ENCODE measurements at places on chromosomes 4 and X.

GRCh38 chr4:183286590-183287308, 33.3 kb downstream of the CLDN22 start:
- no peak for DNase-seq

DNA sequence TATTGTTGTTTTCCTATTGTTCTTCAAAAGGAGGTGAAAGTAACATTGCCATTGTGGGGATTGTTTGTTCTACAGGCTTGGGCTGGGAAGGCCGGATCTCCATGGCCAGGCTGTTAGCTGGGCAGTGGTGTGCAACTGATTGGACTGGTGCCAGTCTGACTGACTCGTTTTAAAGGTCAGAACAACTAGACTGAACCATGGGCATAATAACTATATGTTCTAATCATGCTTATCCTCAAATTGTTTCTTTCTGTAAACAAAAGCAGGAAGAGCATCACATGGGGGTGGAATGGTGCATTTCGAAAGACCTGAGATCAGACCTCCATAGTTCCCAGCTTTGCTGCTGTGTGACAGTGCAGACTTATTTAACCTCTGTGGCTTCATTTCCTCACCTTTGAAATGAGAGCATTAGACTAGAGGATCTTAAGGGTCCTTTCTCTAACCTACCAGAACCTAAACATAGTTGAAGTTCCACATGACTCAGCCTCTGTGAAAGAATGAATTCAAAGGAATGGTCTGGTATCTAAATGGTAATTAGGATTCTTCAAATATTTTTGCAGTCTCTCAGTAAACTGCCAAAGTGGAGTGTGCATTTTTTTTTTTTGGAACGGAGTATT, 66.7 kb upstream of the PGRMC2 start:
- no peak for DNase-seq

DNA sequence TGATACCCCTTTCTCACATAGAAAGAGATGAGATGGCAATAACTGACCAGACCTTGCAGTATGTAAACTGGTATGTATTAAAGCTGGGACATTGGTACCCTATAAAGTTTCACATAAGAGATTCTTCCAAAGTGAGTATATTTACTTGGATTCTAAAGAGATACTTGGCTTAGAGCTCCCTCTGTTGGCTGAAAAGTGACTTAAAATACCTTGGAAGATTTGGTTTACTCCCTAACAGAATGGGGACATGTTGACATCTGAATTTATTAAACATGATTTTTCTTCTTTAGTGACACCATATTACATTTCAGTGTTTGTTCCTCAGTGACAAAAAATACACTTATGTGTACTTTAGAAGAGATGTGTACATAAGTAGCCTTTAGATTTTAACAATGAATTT, 47.9 kb upstream of the RGN start:
- no peak for DNase-seq

GRCh38 chrX:8067754-8068462, 103.2 kb downstream of the VCX2 start:
- no peak for DNase-seq

DNA sequence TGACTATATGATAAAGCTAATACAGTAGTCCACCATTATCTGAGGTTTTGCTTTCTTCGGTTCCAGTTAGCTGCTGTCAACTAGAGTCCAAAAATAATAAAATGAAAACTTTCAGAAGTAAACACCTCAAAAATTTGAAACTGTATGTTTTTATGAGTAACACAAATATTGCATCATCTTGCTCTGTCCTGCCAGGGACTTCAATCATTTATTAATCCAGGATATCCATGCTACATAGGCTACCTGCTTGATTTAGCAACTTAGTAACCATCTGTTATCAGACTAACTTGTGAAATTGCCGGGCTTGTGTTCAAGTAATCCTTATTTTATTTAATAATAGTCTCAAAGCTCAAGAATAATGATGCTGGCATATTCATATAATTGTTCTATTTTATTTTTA, 1537.8 kb upstream of the PABPC4L start:
- no peak for DNase-seq

DNA sequence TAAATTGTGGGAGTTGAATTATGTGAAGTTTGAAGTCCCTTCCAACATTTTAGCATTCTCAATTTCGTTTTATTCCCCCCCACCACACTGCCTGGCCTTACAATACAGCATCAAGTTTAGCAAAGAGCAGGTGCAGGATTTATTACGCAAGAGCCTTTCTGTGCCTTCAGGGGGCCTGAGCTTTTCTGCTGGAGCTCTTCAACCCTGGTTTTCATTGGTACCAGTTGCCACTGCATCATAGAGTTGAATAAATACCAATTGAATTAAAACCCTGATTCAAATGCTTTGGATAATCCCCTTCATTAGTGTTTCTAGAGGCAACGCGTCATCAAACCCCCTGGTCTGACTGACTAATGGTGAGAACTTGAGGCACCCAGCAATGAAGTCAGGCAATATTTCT, 43.6 kb upstream of the KIT start:
- DNase-seq: no peak

GRCh38 chr4:41360214-41360920, 103.6 kb downstream of the UCHL1 start:
- peak; percentile 81 for DNase-seq

- no peak for DNase-seq
Observed at GRCh38 chr4:105509714-105510113, 35.9 kb upstream of the PPA2 start.

DNA sequence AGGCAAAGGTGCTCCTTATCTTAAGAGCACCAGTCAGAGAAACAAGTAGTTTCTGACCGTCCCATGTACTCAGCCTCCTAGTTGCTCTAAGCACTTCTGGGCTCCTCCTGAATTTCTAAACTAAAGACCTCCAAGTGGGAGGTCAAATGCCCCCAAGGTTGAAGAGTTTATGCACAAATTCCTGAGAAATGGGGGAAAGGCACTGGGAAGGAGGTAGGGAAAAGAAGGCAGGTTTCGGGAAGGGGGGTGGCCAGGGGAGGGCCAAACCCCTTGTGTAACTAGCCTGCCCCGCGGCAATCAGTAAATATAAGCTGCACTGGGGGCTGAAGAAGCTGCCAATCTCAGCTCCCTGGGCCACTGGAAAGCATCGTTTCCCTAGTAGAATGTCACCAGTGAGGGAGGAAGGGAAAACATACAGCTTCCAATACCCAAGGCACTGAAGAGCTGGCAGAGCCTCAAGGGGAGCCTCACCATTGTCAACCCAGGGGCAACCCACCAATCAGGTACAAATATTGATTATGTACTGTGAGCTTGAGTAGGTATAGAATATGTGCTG, 3.4 kb downstream of the FOXO4 start:
- DNase-seq: no peak

DNA sequence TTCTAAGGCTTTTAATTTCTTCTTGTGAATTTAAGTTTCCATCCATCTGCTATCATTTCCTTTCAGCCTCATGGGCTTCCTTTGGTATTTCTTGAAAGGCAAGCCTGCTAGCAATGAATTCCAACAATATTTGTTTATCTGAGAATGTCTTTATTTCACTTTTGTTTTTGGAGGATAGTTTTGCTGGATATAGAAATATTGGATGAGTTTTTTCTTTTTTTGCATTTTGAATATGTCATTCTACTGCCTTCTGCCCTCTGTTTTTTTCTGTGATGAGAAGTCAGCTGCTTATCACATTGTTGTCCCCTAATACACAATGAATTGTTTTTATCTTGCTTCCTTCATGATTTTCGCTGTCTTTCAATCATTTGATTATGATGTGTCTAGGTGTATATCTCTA, 13.2 kb upstream of the SORCS2 start:
- no peak for DNase-seq

DNA sequence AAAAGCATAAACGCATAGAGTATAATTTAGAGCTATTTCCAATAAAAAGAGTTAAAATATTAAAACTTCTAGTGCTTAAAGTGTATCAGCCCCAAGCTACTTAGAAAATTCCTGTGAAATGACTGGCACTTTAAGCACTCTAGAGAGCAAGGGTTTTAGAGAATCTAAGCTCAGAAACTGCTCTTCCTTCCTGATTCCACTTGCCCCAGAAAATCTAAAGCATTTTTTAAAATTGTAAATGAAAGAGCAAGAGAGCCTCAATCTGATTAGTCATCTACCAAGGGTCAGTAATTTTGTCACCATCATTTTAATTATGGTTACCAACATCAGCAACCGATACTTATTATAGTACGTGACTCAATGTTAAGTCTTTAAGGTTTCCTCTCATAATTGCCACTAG, 25.0 kb downstream of the CTPS2 start:
- DNase-seq: no peak

GRCh38 chr4:83316459-83317165, 18.0 kb downstream of the HPSE start:
- no peak for DNase-seq

DNA sequence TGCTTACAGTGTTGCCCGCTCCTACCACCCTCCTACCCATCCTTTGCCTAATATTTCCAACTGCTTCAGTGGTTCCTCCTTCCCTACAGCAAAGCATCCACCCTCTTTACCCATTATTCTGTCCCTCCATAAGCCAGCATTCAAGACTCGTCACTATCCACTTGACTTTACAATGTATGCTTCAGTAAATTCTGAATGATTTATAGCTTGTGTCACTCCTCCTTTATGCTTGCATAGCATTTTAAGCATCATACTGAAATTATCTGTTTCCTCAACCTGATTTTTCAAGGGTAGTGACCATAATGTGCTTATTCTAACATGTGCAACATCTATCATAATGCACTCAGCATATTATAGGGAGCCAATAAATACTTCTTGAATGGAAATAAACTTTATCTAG, 365.5 kb downstream of the RAB28 start:
- no peak for DNase-seq

GRCh38 chrX:23559975-23560374, 107.3 kb upstream of the PRDX4 start:
- DNase-seq: no peak

- DNase-seq: no peak
Observed at GRCh38 chr4:177455561-177455970, 13.3 kb upstream of the AGA start.

DNA sequence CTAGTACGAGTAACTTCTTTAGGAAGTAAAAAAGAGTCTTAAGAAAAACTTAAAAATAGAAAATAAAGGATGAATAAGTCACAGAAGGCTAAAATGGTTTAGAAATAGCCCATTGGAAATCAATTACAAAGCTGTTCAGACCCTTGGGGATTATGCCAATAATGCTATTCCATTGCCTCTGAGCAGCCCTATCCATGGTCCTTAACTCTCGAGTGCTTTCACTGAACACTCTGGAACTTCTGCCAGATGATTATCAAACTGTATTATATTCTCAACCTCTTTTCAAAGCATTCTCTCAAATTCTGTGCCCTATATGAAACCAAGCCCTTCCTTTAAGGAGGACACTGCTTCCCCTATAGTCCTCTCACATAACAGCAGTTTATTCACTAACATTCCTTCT, 17.0 kb downstream of the SLC9B1 start:
- DNase-seq: no peak

GRCh38 chr4:21884615-21885014, 64.0 kb downstream of the KCNIP4 start:
- no peak for DNase-seq

DNA sequence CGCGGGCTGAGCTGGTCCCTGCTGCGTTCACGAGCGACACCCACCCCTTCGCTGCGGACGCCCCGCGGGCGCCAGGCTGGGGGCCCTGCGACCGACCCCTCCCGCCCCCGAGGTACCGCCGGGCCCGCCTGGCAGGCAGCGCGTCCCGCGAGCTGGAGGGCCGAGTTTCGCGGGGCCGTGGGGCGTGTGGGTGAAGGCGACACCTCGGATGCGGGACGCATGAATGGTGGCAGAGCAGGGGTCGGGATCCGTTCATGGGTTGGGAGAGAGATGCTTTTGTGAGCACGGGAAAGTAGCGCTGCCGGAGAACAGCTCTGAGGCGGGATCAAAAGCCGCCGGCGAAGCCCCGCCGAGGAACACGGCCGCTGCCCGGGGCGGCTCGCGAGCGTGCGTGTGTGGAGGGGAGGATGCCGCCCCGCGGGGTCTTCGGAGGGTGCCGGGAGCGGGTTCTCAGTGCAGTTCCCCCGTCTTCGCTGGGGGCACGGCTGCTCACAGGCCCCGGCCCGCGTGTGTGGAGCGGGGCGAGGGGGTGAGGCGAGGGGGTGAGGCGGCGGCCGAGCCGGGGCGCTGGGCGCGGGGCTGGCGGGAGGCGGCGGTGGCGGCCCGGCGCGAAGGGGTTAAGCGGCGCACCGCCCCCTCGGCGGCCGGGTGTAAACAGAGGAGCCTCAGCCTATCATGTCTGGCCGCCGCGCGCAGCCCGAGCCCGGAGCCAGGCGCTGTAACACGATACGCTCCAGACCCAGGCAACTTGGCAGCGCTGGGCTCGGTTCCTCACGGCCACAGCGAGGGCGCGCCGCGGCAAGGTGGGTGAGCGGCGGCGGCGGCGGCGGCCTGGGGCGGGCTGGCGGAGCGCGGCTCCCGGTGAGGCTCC, 205.3 kb downstream of the TENM3 start:
- peak; percentile 52 for DNase-seq

DNA sequence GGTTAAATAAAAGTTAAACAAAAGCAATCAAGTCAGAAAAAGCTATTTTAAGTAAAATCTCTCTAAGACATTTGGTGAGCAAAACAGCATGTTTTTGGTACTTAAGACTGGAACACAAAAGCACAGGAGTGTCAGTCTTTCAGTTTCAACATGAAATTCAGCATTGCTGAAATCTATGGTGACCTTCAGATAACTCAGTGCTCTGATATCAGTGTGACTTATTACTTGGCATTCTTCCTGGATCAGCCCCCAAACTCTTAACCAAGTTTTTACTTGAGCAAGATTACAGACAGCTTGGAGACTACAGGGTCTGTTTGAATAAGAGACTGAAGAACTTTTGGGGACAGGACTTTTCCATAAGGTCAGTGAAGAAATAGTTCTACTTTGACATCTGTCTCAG, 437.2 kb downstream of the RAPGEF2 start:
- DNase-seq: no peak

GRCh38 chr4:36285784-36286480, 4.5 kb downstream of the DTHD1 start:
- no peak for DNase-seq

DNA sequence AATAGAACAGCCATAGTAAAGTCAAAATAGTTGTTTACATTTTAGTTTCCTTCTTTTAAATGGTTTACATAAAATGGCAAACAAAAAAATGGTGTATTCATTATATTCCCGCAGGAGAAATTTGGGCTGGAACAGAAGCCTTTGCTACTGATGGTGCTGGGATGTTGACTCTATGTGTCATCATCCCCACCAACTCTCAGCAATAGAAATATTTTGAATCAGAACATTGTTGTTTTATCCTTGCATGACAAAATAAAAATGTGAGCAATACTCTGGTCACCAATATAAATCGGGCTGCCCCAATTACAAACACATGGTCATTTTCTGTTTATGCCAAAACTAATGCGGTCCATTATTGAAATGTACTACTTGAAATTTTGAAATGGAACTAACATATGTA, 1131.6 kb upstream of the PCDH7 start:
- DNase-seq: no peak

DNA sequence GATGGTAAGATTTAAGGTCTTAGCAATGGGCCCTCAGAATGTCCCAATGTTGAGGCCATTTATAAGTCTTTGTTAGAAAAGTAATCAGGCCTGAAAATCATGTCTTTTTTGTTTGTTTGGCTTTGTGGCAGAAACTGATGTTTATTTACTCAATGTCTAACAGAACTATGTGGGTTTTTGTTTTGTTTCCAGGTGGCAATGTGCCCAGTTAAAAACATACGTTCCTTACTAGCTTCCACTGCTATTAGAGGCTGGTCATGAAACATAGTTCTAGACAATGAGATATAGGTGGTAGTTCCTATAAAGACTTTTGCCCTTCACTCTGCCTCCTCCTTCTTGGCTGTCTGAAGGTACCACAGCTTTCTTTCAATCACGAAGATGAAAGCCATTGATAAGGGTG, 108.8 kb downstream of the C4orf51 start:
- no peak for DNase-seq

All from substantia nigra (tissue), 51 donors.